ENCODE measurements at places on chromosomes 13 and 19. TPM values are rescaled to one million over a fixed set of nuclear protein-coding genes. Genes with fewer than 3 reads are reported as not detected.

ZNF730 gene
- total RNA-seq = 0.15 TPM

DNA sequence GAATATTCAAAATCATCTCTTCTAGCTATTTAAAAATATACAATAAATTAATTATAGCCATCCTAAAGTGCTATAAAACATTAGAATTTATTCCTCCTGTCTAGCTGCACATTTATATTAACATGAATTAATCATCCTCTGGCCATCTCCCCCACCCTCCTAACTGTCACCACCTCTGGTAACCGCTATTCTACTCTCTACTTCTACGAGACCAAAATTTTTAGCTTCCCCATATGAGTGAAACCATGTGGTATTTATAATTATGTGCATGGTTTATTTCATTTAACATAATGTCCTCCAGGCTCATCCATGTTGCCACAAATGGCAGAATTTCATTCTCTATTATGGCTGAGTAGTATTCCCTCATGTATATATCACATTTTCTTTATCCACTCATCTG, 265.2 kb downstream of the COG6 start:
- DNase-seq = no peak

- DNase-seq = no peak
Measured at GRCh38 chr13:30370146-30370545, 52.1 kb upstream of the UBE2L5 start.

USE1 gene
- total RNA-seq = 20.4 TPM

DNA sequence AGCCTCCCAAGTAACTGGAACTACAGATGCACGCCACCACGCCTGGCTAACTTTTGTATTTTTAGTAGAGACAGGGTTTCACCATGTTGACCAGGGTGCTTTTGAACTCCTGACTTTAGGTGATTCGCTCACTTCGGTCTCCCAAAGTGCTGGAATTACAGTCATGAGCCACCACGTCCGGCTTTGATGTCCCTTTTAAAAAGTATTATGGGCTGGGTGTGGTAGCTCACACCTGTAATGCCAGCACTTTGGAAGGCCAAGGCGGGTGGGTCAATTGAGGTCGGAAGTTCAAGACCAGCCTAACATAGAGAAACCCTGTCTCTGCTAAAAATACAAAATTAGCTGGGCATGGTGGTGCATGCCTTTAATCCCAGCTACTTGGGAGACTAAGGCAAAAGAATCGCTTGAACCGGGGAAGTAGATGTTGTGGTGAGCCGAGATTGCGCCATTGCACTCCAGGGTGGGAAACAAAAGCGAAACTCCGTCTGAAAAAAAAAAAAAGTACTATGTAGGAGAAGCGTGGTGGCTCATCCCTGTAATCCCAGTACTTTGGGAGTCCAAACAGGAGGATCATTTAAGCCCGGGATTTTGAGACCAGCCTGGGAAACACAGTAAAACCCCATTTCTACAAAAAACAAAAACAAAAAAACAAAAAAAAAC, 22.8 kb upstream of the ERVV-1 start:
- DNase-seq = no peak

GRCh38 chr19:46218160-46218559, 11.4 kb upstream of the IGFL1 start:
- DNase-seq = peak; percentile 46

- no peak for DNase-seq
Measured at GRCh38 chr13:31321457-31321856, 121.7 kb downstream of the B3GLCT start.

DNA sequence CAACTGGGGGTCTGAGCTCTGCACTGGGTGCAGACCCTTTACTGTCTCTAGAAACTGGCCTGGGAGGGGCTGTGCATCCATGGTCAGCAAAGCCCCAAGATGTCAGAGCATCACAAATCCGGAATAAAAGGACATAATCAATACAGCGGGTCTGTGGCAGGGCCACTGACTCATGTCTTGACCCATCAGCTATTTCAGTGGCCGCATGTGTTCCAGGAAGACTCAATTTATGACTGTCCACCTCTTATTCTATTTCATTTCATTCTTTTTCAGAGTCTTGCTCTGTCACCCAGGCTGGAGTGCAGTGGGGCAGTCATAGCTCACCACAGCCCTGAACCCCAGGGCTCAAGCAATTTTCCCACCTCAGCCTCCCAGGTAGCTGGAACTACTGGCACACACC, 53.2 kb downstream of the PEX11G start:
- no peak for DNase-seq

MKNK2 gene
- 253 TPM for total RNA-seq

ZNF229 gene
- 0.05 TPM for total RNA-seq

- DNase-seq = peak; percentile 34
Measured at GRCh38 chr19:6718741-6719539, 1.5 kb downstream of the C3 start.

DNA sequence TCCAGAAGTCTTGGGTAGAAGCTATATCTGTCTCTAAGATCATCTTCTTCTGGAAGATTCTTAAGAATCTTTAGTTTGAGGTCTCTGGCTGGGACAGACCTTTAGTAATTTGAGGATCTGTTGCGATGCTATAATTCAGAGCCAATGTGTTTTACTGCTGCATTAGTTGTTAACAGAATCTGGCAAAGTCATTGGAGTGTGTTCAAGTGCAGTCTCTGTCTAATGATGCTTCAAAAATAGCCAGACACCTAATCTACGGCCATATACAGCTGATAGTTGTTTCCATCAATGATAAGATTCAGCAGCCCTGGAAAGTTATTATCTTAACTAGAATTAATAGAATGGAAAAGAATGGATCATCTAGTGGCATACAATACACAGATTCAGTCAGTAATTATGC, 72.6 kb downstream of the CDK8 start:
- DNase-seq = no peak

RGL3 gene
- total RNA-seq = not detected

SBK3 gene
- not detected for total RNA-seq

CCDC61 gene
- 24.3 TPM for total RNA-seq

GRCh38 chr13:30153545-30154426, 153.6 kb downstream of the KATNAL1 start:
- no peak for DNase-seq

ALDH16A1 gene
- 36.6 TPM for total RNA-seq

SKA3 gene
- 33.2 TPM for total RNA-seq

ACTMAP gene
- 18.1 TPM for total RNA-seq

NALCN gene
- total RNA-seq = not detected

- no peak for DNase-seq
Measured at GRCh38 chr13:27712421-27712820, 79.9 kb upstream of the GSX1 start.

DNA sequence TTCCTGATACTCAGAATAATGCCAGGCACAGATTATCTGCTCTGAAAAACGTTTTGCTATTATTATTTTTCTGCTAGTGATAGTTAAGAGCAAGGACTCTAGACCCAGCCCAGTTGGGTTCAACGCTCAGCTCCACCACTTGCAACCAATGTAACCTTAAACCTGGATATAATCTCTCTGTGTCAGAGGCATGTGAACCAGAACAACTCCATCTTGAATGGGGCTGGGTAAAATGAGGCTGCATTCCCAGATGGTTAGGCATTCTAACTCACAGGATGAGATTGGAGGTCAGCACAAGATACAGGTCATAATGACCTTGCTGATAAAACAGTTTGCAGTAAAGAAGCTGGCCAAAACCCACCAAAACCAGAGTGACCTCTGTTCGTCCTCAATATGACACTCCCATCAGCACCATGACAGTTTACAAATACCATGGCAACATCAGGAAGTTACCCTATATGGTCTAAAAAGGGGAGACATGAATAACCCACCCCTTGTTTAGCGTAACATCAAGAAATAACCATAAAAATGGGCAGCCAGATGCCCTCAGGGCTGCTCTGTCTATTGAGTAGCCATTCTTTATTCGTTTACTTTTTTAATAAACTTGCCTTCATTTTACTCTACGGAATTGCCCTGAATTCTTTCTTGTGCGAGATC, 13.6 kb downstream of the FAM187B start:
- no peak for DNase-seq

- no peak for DNase-seq
Measured at GRCh38 chr13:50910485-50910805, 854 bp downstream of the RNASEH2B start.

DNA sequence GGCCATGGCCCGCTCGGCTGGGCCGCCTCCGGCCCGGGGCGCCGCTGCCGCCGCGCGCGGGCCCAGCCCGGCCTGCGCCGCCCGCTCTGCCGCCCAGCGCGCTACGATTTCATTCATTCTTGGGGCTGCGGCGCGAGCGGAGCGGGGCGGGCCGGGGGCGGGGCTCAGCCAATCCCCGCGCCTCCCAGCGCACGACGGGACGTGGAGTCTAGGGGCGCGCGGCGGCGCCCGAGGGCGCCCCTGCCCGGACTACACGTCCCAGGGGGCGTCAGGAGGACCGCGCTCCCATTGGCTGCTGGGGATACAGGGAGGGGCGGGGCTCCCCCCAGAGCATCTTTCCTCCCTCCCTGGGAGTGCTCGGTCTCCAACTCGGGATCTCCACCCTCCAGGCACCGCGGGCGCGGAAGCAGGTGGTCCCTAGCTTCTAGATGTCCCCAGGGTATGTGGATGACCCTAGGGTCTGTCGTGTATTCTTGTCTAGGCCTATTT, 5.6 kb upstream of the DPF1 start:
- DNase-seq = peak; percentile 67

DNA sequence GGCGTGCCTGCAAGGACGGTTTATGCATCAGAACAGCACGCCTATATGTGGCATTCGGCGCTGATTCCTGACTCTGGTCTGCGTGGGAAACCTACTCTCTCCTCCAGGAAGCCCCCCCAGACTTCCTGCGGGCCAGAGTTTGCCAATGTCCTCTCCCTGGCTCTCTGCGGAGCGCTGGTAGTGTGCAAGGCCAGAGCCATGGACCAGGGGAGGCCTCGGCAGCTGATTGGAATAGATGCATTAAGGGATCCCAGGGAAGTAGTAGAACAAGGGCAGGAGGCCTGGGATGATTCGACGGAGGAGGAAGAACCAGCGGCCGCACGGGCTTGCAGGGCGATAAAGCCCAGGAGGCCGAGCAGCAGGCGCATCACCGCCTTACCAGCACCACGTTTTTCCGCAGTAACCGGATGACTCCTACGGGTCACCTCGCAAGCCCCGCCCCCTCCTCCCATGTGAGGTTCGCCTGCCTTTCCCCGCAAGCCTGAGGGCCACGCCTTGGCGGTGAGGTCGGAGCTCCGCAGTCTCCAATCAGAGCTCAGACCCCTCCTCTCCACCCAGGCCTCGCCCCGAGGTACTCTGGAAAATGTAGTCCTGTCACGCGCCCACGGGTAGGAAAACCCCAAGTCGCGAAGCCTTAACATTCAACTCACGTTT, 5.0 kb downstream of the CLEC11A start:
- DNase-seq = peak; percentile 49

DNA sequence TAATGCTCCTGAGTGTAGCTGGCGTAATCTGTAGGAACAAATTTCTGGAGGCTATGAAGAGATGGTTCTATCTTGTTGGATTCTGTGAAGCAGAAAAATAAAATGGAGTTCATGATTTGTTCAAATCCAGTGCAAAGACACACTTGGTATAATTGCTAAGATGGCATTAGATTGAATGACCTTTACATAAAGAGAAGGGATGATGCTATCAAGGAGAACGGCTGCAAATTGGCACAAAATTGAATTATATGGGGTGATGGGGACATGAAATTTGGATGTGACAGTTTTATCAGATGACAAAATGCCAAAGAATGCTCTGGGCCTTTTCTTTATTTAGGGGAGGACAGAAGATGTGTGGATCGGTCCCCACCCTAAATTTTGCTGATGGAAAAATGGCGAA, 4.0 kb downstream of the METTL21C start:
- no peak for DNase-seq

GRCh38 chr13:93080587-93080986, 146.0 kb upstream of the GPC6 start:
- no peak for DNase-seq

KCNN1 gene
- not detected for total RNA-seq

HIPK4 gene
- 0.10 TPM for total RNA-seq

S1PR4 gene
- 275 TPM for total RNA-seq

LIM2 gene
- not detected for total RNA-seq

DNA sequence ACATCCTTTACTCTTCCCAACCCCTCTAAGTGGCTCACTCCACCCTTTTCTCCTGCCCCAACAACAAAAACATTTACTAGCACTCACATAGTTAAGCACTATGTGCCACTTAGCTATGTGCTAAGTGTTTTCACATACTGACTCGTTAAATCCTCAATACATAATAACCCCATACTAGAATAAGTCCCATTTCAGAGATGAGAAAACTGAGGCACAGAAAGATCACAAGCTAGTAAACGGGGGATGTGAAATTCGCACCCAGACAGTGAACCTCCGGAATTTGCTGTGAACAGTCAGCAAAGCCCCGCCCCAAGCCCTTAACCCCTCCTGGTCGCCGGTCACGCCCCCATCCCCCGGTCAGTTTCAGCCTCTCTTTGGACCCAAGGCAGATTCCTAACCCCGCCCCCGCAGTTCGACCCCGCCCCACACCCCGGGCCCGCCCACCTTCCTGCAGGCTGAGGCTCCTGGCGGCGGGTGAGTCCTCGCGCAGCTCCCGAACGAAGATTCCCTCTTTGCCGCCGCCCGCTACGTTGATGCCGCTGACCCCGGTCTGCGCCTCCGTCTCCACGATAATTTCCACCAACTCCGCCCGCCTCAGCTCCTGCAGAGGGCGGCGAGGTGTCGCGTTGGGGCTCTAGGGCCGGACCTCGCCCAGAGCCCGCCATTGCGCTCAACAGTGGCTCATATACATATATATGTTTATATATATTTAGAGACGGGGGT, 9.8 kb downstream of the PRX start:
- peak; percentile 89 for DNase-seq

NLRP12 gene
- total RNA-seq = 0.08 TPM

GRCh38 chr13:33524086-33524485, 238.5 kb upstream of the STARD13 start:
- DNase-seq = no peak

ZNF296 gene
- total RNA-seq = 5.9 TPM

DNA sequence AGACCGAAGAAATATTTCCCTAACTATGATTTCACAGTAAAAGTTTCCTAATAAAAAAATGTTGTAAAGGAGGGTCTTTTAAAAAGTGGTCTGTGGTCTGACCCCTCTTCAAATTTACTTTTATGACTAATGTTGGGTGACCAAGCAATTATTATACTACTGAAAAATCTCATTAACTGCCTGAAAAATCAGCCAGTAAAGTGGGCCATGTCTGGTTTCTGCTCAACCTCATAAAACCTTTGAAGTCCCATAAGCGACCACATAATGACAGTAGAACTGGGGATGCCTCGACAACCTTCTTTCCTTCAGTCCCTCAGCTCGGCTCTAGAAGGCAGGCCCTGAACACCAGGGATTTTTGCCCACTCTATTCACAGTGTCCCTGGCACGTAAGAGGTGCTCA, 434.3 kb downstream of the EFNB2 start:
- no peak for DNase-seq

- no peak for DNase-seq
Measured at GRCh38 chr13:105030851-105031250, 1504.6 kb downstream of the EFNB2 start.

SIGLEC9 gene
- 1.7 TPM for total RNA-seq

- no peak for DNase-seq
Measured at GRCh38 chr19:11659612-11660011, 62.3 kb downstream of the ZNF627 start.

- DNase-seq = no peak
Measured at GRCh38 chr19:6835501-6835900, 51.9 kb upstream of the ADGRE1 start.

CHERP gene
- 50.8 TPM for total RNA-seq
